ENCODE measurements at places on chromosomes 1 and 21.

- no peak for DNase-seq
Measured at GRCh38 chr1:26932531-26932930, 11.0 kb downstream of the NUDC start.

- DNase-seq: no peak
Measured at GRCh38 chr1:201348211-201348566, 29.3 kb downstream of the TNNT2 start.

DNA sequence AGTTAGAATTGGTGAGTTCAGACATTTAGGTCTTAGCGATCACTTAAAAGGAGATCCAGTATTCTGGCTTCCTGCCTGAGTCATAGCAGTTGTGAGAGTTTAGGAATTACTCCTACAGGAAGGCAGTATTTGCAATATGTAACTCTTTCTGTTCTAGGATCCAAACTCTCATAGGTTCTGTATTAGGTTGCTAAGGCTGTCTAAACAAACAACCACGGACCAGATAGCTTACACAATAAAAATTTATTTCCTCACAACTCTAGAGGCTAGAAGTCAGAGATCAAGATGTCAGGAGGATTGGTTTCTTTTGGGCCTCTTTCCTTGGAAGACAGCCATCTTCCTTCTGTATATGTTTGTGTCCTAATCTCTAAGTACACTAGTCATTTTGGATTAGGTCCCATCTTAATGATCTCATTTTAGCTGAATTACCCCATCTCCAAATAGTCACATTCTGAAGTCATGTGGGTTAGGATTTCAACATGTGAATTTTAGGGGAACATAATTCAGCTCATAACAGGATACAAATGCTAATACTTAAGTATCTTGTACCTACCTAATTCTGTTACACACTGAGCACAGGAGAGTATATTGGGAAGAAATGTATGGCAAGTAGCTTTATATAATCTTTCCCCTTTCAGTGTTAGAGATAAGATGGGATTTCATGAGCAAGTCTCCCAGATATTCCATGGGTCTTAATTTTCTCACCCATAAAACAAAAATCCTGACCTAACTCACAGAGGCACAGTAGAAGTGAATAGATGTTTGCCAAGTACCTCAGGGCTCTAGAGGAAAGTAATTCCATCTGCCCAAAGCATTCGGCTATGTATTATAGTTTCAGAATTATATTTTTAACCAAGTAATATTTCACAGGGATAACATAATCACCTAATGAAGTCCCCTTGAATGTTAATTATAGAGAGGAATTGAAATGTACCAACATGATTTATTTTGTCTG, 144.4 kb downstream of the PTBP2 start:
- DNase-seq: no peak

DNA sequence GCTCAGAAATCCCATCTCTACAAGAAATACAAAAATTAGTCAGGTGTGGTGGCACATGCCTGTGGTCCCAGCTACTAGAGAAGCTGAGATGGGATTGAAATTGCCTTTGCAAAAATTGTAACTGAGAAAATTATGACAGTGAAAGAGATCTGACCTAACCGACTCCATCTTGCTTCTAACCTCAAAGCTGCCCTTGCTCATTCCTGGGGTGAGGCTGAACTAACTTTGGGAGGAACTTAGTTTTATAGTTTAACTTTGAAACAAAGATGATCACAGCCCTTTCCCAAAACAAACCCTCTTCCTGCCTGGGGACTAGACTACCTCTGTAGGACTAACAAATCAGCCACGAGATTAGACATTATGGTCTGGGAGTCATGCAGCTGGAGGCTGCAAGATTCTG, 33.8 kb upstream of the ERO1B start:
- DNase-seq: no peak

- DNase-seq: no peak
Measured at GRCh38 chr1:161180639-161181038, 3.3 kb upstream of the B4GALT3 start.

DNA sequence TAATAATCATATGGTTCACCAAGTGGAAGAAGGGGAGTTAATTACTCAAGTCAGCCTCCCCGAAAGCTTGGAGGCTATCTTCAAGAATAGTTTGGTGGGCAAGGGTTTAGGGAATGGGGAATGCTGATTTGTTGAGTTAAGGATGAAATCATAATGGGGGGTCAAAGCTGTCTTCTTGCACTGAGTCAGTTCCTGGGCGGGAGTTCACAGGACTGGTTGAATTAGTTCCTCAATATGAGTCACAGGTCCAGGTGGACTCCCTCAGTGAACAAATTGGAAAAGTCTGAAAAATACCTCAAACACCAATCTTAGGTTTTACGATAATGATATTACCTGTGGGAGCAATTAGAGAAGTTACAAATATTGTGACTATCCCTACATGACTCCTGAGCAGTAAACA, 115.2 kb upstream of the COA6 start:
- DNase-seq: no peak

- DNase-seq: no peak
Measured at GRCh38 chr21:43754948-43755781, 20.9 kb downstream of the CSTB start.

GRCh38 chr1:8412183-8412831, 94.4 kb downstream of the SLC45A1 start:
- no peak for DNase-seq

- no peak for DNase-seq
Measured at GRCh38 chr1:167776616-167777268, 55.0 kb downstream of the MPZL1 start.

- DNase-seq: no peak
Measured at GRCh38 chr1:161747801-161748200, 1.8 kb upstream of the DUSP12 start.

- DNase-seq: no peak
Measured at GRCh38 chr1:236916131-236916800, 88.0 kb downstream of the MT1HL1 start.

GRCh38 chr21:34523019-34523555, 11.1 kb upstream of the KCNE1 start:
- no peak for DNase-seq

DNA sequence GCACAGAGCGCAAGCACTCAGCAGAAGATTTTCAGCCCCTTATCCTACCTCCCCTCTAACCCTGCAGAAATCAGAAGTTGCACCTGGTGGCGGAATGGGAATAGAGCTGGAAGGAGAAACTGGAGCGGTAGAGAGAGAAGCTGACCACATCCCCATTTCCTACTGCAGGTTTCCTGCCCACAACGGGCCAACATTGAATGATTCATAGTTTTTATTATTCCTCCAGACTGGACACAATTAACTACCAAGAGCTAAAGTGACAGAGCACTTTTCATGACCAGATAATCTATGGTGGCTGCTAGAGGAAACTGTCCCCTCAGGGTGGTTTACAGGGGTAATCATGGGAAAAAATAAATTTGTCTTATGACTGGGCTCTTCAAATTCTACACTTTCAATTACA, 21.3 kb upstream of the LRRC8D start:
- no peak for DNase-seq

DNA sequence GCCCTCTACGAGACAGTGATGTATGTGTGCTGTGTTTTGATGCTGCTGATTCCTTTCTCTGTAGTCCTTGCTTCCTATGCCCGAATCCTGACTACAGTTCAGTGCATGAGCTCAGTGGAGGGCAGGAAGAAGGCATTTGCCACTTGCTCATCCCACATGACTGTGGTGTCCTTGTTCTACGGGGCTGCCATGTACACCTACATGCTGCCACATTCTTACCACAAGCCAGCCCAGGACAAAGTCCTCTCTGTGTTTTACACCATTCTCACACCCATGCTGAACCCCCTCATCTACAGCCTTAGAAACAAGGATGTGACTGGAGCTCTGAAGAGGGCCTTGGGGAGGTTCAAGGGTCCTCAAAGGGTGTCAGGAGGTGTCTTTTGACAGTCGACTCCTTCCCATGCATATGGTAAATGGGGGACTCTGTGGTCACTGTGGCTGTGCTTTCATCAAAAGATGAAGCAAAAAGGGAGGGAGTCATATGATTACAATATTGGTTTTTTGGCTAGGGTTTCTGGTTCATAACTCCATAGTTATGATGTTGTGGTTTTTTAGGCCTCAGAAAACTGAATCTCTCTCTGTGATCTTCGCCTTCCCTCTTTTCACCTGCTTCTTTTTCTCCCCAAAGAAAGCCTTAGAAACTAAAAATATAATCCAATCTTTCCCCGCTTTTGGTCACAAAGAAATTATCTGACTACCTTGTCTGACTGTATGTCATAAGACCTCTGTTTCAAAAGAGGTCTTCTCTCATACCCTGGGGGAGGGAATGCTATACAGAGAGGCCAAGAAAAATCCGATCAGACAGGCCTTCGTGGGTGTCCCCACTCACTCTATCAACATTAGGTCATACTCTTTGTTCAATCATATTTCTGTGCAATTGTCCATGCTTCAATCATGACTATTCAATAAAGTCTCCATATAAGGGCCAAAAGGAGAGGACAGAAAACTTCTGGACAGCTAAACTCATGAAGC, 4.2 kb downstream of the OR2T1 start:
- no peak for DNase-seq

DNA sequence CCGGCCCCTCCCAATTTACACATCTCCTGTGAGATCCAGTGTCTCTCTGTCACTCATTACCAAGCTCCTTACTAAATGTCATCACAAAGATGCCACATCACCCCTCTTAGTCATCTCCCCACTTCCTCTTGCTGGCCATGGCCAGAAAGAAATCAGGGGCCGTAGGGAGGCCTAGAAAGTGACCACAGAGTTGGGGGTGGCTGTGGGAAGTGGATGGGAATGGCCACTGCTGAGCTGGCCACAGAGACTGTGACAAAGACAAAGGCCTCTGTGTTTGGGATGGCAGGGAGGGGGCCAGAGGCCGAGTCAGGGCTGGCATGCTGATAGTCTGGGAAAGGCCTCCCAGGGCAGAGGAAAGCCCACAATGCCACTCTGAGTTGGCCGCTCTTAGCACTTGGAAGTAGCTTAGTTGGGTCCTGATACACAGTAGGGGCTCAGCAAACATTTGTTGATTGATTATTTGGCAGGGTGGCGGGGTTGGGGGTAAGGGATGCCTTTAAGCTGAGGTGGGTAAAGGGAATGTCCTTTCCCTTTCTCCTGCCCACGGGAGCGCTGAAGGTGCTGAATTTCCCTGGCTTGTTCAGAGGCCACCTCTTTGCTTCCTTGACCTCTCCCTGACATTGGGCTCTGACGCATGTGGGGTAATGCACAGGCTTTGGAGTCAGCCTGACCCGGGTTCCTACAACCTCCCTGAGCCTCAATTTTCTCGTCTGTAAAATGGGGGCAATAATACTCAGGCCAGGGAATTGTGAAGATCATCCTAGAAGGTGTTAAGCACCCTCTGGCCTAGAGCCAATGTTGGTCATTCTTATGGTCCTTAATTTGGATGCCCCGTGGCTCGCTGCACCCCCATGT, 13.2 kb downstream of the NAV1 start:
- DNase-seq: no peak

GRCh38 chr1:10728595-10729410, 67.6 kb downstream of the CASZ1 start:
- DNase-seq: no peak

DNA sequence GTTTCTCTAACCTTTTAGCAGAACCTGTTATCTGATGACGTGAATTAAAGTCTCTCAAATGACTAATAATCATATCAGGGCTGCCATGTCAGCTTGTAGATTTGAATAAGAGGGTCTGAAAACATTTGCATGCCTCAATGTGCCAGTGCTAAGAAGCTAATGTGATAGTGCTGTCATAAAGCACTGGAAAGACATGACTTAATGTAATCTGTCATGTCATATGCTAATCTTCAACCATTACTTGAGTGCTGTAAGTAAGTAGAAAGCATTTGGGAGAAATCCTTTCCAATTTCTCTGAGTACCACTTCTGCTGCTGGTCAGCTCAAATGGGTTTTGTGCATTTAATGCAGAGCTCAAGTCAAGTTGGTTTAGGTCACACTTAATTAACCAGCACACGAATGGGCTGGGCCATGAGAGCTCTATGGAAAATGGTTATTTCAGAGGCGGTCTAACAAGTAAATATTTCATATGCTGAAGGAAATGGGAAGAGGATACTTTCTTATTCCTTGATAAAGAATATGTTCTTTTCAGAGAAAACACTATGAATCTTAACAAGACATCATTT, 609.2 kb downstream of the LMO4 start:
- DNase-seq: no peak

- no peak for DNase-seq
Measured at GRCh38 chr1:19353596-19353995, 41.5 kb downstream of the SLC66A1 start.

GRCh38 chr1:16076031-16076864, 2.8 kb upstream of the FAM131C start:
- DNase-seq: no peak

DNA sequence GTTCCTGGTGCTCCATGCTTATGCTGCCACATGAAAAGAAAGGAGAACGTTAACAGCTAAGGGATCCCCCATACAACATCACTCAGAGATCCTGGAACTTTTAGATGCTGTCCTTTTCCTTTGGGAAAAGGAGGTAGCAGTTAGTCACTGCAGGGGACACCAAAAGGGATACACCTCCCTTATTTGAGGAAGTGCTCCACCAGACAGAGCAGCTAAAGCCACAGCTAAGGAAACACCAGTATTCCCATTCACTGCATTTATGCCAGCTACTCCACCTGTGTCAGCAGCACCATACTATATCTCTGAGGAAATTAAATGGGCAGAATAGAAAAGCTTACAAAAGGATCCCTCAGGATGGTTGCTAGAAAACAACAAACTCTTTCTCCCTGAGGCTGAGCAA, 26.0 kb upstream of the SLC6A9 start:
- no peak for DNase-seq

DNA sequence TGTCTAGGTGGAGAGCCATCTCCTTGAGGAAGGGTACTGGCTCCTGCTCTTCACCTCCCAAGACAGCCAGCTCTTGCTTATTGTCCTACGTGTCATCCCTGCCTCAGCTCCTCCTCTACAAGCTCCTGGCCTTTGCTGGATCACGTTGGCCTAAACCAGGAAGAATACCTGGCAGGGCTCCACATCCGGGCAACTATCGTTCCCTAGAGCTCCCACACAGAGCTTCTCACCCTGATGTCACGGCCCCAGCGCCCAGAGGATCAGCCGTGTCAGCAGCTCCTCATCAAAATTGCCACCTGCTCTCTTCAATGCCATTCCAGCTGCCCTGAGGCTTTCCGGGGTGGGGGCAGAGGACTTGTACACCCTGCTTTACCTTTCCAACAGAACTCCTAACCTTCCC, 1.9 kb upstream of the TPM3 start:
- no peak for DNase-seq

DNA sequence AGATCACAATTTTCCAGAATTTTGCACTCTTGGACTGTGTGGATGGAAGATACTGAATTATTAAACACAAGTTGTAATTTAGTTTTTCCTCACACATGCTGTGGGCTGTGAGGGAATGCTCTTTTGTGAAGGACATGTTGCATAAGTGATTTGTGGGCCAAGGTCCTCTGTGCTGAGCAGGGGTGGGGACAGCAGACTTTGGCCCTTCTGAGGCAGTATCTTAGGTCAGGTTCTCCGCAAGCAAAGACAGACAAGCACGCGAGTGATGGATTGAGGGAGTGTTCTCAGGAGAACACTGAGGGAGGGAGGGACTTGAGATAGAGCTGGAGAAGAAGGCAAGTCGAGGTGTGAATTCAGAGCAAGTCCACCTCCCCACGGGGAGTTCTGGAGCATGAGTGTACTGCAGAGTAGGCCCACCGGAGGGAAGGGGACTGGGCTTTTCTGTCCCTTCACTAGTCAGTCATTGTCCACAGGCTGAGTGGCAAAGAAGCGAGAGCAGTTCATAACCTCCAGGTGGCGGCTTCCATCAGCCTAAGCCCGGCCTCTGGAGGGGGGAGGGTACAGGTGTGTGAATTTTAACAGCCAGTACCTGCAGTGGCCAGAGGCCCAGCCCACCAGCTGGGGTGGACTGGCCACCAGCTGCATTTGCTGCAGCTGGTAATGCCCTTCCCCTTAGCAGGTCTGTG, 19.1 kb upstream of the CD101 start:
- no peak for DNase-seq

Data from stimulated activated CD8-positive, alpha-beta memory T cell treated with anti-CD3 and anti-CD28 coated beads, Interleukin-4, amount 100 ng/mL, for 4 hours (primary cell).